ENCODE measurements at places on chromosomes 3 and 15.

GRCh38 chr15:35136321-35137189 is 51.5 kb upstream of the NANOGP8 start:
- DNase-seq = no peak

DNA sequence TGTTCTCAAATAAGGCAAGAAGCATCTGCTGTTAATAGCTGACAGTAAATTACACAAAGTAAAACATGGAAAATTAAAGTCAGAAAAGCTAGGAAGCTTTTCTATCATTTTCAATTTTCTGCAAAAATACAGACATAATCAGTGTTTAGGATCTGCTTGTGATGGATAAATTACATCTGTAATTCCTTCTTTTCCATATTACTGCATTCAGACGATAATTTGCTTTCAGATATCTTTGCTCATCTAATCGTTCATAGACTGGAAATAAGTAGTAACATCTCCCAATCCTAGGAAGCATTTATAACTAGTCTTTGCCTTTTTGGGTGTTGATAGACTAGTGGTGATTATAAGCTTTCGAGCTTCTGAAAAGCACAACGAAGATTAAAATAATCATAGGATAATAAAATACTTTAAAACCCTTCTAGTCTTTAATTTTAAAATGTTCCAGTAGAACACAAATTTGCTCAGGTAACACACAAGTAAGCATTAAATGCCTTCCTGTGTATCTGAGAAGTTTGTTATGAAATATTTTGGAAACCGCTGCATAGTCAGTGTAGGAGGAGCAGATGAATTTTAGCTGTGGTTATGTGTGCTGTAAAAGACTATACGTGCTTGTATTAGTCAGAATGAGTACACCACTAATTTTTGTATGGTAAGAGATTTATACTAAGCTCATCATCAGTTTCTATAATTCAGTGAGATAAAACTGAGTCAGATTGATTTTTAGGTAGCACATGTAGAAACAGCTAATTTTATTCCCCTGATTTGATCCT is 41.0 kb downstream of the MBNL1 start:
- DNase-seq = no peak

DNA sequence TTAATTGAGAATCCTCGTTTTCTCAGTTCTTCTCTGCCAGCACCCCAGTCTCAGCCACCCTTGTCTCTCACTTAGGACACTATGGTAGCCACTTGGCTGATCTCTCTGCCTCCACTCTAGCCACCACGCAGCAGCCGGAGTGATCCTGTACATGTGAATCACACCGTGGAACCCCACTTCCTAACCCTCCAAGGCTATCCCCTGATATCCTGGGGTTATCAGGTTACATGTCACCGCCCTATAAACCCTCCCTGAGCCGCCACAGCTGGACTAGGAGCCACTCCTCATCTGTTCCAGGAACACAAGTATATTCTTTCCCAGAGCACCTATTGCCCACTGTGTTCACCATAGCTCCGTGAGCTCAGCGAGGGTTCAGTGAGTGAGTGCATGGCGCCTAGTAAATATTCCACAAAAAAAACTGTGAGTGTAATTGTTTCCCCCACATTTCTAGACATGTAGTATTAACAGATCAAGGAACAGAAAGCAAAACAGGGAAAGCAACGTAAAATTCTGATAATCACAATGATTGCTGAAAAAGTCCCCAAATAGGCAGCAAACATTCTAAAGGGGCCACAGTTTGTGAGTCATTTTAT is 661 bp upstream of the PARP14 start:
- peak; percentile 9 for DNase-seq

DNA sequence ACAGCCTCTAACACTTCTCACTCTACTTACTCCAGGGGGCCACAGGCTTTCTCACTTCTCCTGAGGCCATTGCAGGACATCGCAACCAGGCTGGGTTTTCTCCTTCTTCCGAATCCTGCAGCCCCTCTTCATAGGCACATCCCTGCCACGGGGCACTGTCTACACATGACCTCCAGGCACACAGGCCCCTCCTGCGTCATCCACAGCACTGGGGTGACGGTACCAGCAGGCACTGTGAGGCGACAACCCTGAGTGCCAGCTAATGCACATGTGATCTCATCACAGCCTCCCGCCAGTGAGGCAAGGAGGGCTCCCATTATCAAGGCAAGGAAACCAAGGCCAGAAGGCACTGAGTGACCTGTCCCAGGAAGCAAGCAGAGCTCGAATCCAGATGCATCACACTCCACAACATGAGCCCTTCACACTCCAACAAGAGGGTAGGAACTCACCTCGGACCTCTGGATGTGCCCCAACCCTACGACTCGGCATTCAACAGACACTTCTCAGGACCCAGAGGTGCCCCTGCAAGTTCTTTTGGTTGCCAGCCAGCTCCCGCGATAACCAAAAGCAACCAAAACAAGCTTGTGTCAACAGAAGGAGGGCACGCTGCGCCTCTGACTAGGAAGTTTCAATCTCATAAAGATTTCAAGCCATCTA is 16.7 kb downstream of the FAM174B start:
- DNase-seq = no peak

DNA sequence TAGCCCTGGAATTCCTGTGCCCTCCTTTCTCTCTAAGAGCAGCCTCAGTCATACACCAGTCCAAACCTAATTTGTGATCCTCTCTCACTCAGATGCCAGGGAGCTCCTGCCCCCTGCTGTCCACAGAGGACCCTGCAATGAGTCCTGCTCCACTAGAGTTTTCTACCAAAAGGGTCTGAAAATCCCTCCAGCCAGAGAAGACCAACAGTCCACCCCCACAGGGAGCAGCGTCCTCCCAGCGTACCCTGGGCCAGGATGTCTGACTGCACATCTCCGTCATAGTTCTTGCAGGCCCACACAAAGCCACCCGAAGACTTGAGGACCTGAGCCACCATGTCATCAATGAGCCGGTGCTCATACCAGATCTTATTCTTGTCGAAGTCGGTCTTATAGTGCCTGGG is 15.4 kb downstream of the IDH2 start:
- DNase-seq = peak; percentile 75

- no peak for DNase-seq
Observed at GRCh38 chr3:134337511-134338200, 36.6 kb downstream of the AMOTL2 start.

- DNase-seq = no peak
Observed at GRCh38 chr3:150603980-150604319, 829 bp downstream of the SELENOT start.

DNA sequence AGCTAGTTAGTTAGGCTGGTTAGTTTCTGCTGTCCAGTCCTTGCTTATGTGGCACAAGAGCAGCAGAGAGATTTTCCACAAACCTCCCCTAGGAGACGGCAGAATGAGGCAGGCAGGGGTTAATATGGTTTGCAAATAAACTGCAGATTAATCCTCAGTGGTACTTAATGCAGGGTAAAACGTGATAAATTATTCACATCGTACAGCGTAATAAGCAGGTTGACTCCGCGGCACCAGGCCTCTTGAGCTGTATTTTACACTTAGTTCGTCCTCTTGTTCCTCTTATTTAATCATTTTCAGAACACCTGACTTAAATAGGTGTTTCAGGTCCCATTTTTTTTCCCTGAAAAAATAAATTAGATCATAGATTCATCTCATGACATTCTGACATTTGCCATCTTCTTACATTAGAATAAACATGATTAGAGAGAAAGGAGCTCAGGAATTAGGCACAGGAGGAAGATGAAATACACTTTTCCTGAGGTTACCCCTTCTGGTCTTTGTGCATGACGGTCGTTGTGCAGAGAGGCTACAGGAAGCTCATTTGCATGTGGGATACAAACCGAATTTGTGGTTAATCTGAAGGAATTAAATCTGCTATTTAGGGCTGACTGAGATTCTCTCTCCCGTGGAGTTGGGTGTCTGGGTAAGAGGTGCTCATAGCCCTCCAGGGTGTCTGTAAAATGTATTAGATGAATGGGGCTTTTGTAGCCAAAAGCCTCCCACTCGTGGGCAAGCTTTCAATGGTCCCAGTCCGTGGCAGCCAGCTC is 27.1 kb upstream of the VPS8 start:
- DNase-seq = no peak

Measured in hepatic stellate cell (primary cell).